ENCODE measurements at places on chromosomes 5 and 9.

DNA sequence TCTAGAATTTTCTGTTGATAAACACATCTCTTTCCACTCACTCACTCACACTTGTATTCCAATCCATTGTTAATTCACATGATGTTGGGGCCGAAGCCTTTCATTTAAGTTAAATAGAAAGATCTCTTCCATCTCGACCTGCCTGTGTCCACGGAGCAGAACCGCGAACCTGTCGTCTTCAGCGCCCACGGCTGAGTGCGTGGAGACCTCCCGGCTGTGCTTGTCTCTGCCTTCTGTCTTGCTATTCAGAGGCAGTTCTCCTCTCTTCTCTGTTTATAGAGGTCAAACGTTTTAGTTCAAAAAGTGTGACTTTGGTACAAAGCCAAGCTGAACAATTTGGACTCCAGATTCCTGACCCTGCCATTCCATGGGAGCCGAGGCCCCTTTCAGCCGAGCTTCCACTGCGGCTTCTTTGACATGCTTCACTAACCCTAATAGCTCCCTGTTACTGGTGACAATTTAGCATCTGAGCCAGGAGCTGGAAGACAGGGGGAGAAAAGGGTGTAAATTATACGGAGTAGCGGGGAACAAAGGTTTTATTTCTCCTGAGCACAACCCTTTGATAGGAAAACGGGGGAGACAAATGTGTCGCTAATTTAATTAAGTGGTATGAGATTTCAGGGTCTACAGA lies 314.4 kb upstream of the IRX4 start:
- DNase-seq = no peak

DNA sequence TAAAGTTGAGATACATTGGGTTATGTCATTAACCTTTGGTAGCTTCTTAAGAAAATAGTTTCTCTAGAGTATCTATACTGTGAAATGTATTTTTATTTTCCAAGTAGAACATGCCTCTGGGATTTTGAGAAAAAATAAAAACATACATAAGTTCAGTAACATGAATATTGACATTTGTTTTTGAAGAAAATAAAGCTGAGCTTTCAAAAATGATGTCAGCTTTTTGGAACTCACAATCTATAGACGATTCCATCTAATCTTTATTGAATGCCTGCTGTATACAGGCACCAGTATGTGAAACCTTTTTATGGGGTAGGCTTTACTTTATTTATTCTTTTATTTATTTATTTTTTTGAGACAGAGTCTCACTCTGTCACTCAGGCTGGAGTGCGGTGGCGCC lies 175.9 kb upstream of the NFIL3 start:
- no peak for DNase-seq

- no peak for DNase-seq
These were observed 395.7 kb upstream of the ZNF462 start for GRCh38 chr9:106467113-106467864.

DNA sequence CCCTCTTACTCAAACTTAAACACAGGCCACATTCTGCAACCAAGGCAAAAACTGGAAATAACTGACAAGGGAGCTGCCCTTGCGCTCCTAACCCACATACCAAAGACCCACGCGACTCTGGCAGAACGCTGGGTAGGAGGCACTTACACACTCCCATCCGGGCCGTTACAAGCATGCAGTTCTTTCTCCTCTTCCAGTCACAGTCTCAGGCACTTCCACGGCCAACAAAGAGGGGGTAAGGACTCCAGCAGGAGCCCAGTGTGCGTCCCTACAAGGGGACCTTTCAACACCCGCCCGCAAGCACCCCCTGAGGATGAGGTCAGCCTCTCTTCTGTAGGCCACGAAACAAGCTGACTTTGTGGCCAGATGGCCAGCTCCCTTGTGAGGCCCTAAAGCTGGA lies 57.4 kb downstream of the SERINC5 start:
- no peak for DNase-seq

DNA sequence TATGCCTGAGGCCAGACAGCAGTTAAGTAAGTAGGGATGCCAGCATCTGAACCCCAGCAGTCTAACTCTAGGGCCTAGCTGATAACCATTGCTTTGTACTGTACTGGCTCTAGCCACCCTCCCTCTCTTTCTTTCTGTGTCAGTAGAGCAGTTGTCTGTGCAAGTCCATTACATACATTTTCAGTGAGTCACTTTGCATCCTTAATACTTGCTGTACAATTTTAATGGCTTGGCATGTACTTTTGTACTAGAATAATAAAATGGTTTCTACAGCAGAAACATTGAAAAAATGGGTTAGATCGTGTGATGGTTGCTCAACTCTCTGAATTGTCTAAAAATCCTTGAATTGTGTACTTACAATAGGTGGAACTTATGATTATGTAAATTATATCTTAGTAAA lies 1.5 kb upstream of the TTC39B start:
- DNase-seq = no peak

- DNase-seq = no peak
These were observed 576.9 kb downstream of the BNC2 start for GRCh38 chr9:16293610-16294009.

GRCh38 chr9:79583952-79584654 lies 12.3 kb downstream of the TLE4 start:
- peak; percentile 39 for DNase-seq

- DNase-seq = no peak
These were observed 102.6 kb downstream of the WNK2 start for GRCh38 chr9:93286252-93287188.

DNA sequence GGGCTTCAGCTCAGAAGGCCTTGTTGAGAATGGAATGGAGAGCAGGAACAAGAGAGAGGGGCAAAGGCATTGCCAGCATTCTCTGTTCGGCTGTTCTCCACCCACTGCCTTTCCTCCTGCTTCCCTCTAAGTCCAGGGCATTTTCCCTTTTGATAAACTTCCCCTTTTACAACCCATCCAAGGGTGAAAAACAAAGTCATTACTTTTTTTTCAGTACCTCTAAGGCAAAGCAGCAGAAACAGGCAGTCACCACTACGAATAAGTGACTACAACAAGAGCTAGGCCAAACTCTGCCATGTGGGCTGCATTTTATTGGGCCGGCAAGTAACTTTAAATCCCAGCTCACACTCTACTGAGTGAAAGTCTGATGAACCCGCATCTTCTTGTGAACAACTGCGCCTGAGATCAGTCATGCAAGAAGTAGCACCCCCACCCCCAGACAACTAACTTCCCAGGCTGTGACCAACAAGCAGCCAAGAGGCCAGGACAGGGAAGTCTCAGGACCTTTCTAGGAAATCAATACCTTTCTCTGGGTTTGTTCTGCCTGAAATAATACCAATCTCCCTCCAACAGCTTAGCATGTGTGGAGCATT lies 13.1 kb downstream of the IL7R start:
- DNase-seq = no peak

DNA sequence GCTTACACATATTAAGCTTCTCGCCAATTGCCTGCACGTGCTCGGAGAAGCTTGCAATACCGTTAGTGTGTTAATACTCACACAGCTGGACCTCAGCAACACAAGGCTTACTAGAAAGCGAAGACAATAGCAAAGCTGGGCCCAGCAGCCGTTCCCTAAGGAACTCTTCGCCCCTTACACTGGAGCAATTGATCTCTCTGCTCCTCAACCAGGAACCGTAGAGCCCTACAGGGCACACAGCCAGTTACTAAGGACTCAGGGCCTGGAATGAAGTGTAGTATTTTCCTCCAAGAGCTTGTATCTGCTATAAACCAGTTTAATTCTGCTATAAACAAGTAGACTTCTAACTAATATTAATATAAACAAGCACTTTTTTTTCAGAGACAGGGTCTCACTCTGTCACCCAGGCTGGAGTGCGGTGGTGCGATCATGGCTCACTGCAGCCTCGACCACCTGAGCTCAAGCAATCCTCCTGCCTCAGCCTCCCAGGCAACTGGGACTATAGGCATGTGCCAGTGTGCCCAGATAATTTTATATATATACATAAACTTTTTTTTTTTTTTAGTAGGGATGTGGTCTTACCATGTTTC lies 67.0 kb upstream of the SIMC1 start:
- DNase-seq = no peak

DNA sequence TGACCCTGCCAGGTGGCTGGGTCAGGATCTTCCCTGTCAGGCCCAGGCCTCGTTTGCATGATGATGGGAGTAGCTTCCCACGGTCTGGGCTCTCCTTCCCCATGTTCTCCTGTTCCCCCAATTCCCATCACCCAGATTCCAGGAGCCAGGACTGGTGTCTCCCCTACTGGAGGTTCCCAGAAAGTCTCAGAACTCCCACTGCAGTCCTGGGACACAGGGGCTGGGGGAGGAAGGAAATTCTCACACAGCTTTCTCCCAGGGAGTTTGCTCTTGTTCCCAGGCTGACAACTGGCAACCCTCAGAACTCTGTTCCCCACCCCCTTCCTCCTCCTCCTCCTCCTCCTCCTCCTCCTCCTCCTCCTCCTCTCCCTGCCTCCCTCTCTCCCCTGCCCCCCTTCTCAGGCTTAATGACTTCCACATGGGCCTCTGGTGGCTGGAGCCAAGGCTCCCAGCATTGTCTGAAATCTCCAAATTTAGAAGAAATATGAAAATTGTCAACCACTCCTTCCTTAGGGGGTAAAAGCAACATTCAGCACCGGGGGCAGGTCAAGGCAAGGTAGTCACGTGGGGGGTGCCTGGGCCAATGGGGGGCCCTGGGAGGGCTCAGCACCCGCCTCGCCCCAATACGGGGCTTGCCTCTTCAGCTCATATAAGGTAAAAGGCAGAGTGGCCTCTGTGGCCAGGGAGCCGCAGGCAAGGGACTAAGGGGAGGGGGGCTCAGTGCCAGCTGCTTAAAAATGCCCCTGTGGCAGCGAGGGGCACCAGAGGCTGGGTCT lies 27.3 kb upstream of the IL17B start:
- DNase-seq = no peak

GRCh38 chr5:155049569-155050383 lies 36.2 kb downstream of the KIF4B start:
- no peak for DNase-seq

GRCh38 chr9:129752900-129753729 lies at the start of gene PTGES:
Gene PTGES (minus strand): TSS chr9:129753042. CDS start chr9:129753012, 30 bp downstream.
- DNase-seq = peak; percentile 41

GRCh38 chr9:124299515-124300090 lies 41.9 kb downstream of the NEK6 start:
- DNase-seq = no peak

DNA sequence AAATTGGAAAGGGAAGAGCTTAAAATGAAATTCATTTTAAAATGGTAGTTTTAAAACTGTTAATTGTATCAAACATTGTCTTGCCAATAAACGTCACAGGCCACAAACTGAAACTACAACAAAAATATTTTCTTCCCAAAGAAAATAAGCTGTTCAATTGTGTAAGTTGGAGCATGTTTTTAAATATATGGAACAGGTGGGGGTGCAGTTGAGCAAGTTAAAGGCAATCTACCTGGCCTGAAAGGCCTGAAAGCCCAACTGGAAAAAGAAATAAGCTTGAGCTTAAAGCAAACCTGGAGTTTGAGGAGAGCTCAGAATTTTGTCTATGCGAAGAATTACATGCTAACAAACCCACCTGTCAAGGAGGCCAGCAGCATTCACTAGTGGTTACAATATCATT lies 439.5 kb downstream of the ACTL7B start:
- no peak for DNase-seq

DNA sequence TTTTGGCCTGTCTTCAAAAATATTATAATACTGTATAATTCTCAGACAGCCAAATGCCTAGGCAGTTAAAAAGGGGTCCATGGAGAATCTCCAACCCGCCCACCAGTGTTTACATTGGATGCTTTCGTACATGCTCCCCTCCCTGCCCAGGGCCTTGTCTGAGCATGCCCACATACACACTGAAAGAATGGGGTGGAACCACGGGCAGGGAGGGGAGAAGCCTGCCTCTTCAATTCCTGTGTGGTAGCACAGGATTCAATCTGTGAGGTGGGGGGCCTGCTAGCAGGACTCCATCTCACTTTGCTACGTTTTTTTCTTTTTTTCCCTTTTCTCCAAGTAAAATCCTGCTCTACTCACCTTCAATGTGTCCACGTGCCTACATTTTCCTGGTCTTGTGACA lies 314.7 kb upstream of the GRAMD2B start:
- DNase-seq = no peak

- DNase-seq = no peak
These were observed 26.6 kb downstream of the DEPDC1B start for GRCh38 chr5:60673334-60673733.

GRCh38 chr5:57825031-57825686 lies 342.5 kb upstream of the ACTBL2 start:
- no peak for DNase-seq

DNA sequence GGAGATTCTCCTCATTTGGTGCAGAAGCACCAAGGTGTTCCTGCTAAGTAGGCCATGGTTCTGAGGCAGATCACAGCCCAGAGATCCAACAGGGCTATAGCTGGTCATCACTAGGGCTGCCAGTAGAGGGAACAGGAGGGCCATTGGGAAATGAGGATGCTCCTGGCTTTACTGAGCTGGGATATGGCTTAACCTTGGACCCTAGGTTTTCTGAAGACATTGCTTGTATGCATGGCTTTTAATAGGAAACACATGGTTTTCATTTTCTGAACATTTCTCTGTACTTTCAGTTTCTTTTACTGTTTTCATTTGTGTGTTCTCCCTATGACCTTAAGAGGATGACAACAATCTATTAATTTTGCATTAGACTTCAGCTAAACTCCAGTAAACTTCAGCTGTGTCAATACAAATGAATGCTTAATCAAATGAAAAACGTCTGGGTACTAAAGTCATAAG lies at the start of gene IFNW1:
Gene IFNW1, minus strand, starts transcription at position 406 of the 456 bp plus-strand sequence. Its CDS starts 262 bp downstream, at position 144.
- DNase-seq = no peak

DNA sequence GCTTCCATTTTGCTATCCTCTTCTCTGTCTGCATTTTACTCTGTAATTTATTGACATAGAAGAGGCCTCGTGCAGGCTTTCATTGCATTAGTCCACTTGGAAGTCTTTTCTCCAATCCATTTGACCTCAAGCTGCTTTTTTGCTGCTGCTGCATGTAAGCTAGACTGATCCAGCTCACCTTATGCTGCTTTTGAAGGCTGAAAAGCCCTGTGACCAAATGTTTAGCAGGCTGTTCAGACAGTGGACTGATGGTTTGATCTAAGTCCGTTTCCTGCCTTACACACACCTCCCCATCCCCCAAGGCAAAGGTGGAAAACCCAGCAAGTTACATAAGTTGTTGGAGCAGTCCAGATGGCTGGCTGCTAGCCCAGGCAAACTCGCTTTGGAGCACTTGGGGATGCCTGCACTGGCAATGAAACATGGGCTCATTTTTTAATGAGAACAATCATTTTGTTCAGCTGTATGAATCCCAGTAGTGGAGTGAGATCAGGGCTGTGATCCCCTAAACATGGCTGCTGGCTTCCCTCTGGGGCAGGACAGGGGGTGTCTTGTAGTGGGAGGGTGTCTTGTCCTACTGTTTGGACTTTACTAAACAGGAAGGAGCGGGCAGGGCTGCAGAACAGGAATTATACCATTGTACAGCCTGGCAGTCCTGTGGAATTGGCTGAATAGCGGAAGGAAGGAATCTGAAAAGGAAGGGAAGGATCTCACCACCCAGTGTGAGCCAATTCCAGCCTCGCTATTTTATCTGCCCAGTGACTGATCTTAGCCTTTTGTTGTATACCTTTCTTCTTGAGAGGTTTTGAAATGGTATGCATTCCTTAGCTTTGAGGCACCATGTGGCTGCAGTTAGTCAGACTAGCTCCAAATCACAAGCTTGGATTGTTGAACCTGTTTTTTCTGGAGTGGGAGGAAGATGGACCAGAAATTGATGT lies 212.0 kb downstream of the ARHGAP26 start:
- DNase-seq = no peak

Data from stimulated activated CD4-positive, alpha-beta T cell treated with anti-CD3 and anti-CD28 coated beads, Interleukin-1b, Interleukin-23, amount 100 ng/mL, for 48 hours (primary cell).